Tongue (tissue), 3 donors: ENCODE measurements at places on chromosomes 4 and X.

DNA sequence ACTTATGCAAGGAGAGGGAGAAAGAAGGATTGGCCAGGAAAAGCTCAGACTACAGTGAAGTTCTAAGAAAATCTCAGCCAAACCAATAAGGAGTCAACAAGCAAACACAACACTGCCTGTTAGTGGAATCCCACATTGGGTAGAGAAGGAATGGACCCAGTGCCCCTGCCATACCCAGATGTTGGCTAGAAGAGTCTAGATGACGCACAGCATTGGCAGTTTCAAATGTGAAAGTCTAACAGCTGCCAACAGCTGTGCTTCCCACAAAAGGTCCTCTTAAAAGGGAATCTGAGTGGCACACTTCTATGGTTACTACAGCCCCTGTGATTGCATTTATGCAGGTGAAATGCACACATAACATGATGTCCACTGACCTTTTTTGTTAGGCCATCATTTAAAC, 37.2 kb upstream of the CPEB2 start:
- DNase-seq, result no peak

GRCh38 chr4:17809667-17810066, 890 bp downstream of the DCAF16 start:
- DNase-seq, result no peak

- peak; percentile 81 for DNase-seq
Observed at GRCh38 chrX:69388526-69388925, 115.6 kb upstream of the NALF2 start.

DNA sequence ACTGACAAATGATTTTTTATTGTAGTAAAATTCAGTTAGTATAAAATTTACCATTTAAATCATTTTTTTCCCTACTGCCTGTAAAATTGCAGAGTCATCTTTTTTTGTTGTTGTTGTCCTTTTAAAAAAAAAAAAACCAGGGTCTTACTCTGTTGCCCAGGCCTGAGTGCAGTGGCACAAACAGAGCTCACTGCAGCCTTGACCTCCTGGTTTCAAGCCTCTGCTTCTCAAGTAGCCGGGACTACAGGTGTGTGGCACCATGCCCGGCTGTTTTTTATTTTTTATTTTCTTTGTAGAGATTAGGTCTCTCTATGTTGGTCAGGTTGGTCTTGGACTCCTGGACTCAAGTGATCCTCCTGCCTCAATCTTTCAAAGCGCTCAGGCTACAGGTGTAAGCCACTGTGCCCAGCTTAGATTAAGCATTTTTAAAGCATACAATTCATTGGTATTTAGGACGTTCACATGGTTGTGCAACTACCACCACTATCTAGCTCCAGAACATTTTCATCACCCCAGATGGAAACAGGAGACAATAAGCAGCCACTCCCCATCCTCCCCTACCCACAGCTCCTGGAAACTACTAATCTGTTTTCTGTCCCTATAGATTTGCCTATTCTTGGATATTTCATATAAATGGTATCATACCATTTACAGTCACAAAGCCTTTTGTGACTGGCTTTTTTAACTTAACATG, 59.7 kb upstream of the PGRMC2 start:
- no peak for DNase-seq

DNA sequence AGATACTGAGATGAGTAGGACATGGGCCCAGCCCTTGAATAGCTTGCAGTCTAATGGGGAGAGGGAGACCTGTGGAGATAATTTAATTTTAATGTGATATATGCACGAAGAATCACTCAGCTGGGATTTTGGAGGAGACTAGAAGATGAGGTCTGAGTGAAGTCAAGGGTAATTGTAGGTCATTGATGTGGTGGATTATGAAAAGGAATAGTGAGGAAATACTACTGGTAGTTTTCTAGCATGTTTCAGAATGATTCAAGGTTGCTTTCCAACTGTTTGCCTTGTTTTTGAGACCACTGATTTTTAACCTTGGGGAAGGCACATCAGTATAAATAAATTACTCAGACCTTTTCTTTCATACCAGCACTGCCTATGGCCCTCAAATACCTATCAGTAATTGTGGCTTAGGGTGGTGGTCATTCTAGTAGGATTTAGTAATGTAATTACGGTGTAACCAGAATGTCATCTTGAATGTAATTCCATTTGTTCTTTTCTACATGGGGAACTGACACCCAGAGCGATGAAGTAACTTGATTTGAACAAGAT, 25.6 kb downstream of the PTTG2 start:
- no peak for DNase-seq

DNA sequence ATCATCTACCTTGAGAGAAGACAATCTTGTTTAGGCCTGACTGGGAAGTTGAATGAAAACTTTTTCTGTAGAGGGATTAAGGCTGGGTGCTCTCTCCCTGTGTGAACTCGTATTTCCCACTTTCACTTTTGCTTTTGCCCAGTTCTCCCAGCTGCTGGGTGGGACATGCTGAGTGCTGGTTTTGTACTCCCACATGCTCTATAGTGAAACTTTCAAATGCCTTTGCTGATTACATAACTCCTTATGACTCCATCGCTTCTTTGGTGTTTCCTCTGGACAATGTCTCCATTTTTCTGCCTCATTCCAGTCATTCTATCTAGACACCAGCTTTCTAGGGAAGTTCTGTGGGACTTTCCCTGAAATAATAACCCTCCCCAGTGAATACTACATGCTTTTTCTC, 100.5 kb downstream of the CLNK start:
- peak; percentile 50 for DNase-seq

DNA sequence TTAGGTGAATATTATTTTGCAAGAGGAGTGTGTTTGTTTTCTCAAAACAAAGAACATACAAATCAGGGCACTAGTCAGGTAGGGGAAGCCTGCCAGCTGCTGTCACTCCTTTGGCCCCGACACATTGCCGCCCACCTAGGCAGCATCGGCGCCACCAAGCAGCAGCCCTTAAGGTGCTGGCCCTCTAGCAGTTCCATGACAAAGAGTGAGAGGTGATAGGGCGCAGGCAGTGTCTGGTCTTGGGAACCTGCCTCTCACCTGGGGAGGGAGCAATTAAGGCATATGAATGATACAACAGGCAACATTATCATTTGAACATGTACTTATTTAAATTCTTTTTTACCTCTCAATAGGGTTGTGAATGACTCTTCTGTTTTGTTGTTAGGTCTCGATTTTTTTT, 135.1 kb downstream of the PLS3 start:
- DNase-seq, result no peak

GRCh38 chr4:147747787-147748454, 16.0 kb downstream of the ARHGAP10 start:
- no peak for DNase-seq

DNA sequence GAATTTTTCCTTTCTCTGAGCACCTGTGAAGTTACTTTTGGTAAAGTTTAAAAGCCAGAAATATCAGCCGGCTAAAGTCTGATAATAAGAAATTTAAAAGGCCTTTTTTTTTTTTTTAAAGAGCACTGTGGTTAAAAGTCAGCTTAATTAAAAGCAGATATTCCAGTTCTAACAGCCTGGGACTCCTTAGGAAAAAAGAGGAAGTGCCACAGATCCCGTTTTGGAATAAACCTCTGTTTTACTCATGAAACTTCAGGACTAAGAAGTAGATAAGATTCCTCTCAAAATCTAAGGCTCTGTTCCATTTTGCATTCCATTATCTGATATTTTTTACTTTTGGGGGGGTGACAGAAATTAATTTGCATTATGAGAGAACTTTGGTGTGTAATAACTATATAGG, 37.8 kb downstream of the ABCB7 start:
- no peak for DNase-seq

DNA sequence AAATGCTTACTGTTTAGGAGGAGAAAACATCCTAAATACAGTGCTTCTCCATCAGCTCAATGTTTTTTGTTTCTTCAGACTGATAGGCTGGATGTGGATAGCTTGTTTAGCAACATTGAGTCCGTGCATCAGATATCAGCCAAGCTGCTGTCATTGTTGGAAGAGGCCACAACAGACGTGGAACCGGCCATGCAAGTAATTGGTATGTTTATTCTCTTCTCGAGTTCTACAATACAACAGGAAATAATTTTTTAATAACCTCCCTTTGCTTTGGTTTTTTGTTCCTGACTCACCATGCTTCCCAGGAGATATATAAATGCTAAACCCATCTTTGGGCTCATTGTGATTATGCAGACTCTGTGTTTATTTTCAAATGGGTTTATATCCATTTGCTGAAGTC, 60.9 kb downstream of the ARHGEF38 start:
- no peak for DNase-seq

- DNase-seq, result no peak
Observed at GRCh38 chrX:27548624-27549023, 41.5 kb upstream of the DCAF8L2 start.

DNA sequence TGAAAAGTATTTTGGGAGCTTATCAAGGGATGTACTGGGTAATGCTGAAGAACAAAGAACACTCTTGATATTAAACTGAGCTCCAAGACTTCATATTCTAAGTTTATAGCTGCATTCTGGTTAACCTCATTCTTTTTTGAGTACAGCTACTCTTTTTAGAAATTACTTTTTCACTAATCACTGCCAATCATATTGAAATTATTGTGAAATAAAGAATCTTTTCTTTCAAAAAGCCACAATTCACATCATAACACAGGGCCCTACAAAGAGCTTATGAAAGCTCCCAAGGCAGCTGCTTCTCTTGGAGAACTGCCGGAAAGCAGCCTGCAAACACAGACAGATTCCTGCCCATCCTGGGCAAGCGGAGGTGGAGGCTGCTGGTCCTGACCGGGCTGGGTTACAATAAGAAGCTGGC, 121.4 kb downstream of the RNF150 start:
- peak; percentile 69 for DNase-seq

GRCh38 chr4:77880784-77881183, 18.2 kb downstream of the MRPL1 start:
- peak; percentile 38 for DNase-seq

- DNase-seq, result no peak
Observed at GRCh38 chrX:101393530-101394305, 2.9 kb downstream of the RPL36A start.

GRCh38 chr4:122172266-122172665, 20.1 kb downstream of the BLTP1 start:
- DNase-seq, result no peak

- DNase-seq, result no peak
Observed at GRCh38 chr4:152023674-152024073, 262.9 kb upstream of the GATB start.

DNA sequence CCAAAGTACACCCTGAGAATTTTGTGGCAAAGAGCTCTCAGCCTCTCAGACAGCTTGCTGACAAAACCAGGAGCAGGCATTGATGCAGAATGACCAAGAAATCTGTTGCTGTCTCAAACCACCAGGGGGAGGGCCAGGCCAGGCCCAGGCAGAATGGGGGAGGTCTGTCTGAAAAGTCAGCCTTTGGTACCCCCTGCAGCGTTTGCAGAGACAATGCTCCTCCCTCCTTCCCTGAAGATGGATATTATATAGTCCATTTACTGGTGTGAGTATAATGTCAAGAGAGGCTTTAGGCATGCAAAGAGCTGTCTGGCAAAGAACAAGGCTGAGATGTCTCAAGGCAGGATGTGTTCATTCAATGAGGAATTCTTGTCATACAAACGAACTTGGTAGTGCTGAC, 52.9 kb upstream of the TRPC5OS start:
- peak; percentile 37 for DNase-seq

DNA sequence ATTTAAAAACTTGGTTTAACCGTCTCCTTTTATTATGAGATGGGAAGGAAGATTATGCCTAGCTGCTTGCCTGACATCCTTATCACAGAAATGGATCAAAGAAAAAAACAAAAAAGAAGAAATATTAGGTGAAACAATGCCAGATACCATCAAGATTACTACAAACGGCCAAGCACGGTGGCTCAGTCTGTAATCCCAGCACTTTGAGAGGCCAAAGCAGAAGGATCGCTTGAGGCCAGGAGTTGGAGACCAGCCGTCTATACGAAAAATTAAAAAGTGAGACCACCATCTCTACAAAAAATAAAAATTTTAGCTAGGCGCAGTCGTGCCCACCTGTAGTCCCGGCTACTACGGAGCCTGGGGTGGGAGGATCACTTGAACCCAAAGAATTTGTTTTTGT, 2.3 kb downstream of the FRYL start:
- DNase-seq, result no peak

- DNase-seq, result peak; percentile 26
Observed at GRCh38 chrX:10618961-10619360, 1.4 kb downstream of the MID1 start.

DNA sequence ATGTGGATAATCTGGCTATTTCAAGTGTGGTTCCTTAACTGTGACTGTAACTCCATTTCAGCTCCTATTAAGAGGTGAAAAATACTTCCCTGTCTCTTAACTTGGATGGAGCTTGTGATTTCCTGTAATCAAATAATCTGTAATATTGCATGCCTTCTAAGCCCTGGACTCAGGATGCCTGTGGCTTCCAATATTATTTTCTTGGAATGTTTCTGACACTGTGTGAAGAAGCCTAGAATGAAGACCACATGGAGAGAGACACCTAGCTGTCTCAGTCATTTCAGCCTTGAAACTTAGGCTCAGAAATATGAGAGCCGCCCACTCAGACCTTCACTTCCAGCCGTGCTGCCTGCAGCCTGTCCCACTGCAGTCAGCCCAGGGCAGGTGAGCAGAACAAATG, 544.3 kb downstream of the TRIML1 start:
- DNase-seq, result no peak

DNA sequence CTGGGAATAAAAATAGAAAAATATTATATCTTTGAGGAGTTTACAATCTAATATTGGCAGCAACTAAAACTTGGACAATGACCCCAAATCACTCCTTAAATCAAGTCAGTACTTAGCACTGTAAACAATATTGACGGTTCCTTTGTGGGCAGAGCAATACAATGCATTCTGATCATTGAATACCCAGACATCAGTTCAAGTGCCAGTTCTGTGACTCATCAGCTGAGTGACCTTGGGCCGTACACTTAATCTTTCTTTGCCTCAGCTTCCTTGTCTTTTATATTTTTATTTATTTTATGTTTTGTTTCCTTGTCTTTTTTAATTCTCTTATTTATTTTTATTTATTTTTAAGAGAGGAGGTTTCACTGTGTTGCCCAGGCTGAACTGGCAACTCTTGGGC, 112.2 kb upstream of the ANXA3 start:
- DNase-seq, result no peak

DNA sequence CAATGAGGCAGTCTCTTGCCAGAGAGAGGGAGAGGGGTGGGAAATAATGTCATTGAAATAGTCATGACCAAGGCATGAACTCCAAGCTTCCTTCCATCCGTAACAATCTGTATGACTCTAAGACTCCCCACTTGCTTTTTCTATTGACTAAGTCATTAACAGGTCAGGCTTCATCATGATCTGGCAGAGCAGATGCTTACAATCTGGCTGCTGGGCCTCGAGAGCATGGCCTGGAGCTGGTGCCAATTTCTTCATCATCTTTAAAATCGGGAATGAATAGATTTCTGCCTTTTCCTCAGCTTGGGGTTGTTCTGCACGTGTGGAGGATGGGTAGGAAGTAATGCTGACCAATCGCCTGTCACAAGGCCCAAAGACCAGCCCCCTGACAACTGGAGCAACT, 280.6 kb upstream of the CLNK start:
- no peak for DNase-seq

GRCh38 chr4:121651597-121651996, 45.2 kb downstream of the ANXA5 start:
- no peak for DNase-seq

- DNase-seq, result no peak
Observed at GRCh38 chr4:168853770-168854169, 156.3 kb downstream of the CBR4 start.

GRCh38 chrX:19555236-19555635, 39.9 kb upstream of the MAP3K15 start:
- DNase-seq, result no peak

GRCh38 chrX:154043003-154043763, 23.5 kb upstream of the IRAK1 start:
- no peak for DNase-seq

- peak; percentile 69 for DNase-seq
Observed at GRCh38 chr4:78058591-78059523, 1.7 kb downstream of the FRAS1 start.

GRCh38 chr4:189769131-189769530, 171.5 kb upstream of the FRG1 start:
- no peak for DNase-seq
